Keratinocyte (primary cell): ENCODE measurements at places on chromosomes 1 and 21.

DNA sequence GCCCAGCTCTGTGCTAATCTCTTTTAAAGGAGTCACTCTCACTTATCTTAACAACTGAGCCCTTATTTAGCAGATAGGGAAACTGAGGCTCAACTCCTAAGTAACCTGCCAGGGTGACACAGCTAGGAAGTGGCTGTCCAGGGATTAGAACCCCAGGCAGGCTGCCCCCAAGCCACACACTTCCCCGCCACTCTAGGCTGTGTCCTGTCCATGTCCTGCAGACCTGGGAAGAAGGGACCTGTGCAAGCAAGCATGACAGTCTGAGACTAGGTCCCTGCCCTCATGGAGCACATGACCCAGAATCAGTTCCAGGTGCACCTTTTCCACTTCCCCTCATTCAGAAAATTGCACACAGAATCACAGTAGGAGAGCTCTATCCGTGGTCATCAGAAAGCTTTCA lies 12.2 kb downstream of the KIAA1614 start:
- no peak for DNase-seq

DNA sequence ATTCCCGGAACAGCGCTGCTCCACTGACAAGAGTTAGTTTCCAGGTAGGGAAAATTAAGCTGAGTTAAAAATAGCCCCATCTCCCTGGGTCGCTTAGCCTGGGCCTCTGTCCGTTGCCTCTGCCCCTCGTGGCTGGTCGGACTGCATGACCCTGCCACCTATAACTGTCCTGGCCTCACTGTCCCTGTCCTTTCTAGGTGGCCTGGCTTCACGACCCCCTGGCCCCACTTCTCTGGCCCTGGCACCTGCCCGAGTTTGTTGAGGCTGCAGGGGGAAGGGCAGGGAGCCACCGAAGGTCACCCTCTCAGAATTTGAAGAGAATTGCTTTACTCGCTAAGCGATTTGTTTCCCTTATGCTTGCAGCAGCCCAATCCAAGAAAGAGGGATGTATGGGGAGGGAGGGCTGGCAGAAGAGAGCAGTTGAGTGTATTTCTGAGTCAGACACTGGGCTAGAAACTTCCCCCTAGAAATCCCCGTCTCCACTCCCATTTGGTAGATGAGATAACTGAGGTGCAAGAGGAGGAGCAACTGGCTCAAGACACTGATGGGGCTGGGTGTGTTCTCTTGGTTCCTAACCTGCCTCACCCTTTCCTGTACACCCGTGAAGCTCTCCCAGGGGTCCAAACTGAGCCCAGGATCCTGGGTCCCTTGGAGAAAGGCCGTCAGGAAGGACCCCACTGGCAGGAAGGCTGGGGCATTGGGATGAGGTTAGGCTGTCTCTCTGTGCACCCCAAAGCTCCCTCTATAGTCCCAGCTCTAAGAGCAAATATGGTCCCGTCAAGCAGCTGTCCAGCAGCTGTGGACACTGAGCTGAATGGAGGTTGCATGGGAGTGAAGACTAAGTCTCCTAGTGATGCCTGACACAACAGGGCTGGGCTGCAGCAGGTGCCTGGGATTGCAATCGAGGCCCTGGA lies 2.9 kb upstream of the EDN2 start:
- no peak for DNase-seq

DNA sequence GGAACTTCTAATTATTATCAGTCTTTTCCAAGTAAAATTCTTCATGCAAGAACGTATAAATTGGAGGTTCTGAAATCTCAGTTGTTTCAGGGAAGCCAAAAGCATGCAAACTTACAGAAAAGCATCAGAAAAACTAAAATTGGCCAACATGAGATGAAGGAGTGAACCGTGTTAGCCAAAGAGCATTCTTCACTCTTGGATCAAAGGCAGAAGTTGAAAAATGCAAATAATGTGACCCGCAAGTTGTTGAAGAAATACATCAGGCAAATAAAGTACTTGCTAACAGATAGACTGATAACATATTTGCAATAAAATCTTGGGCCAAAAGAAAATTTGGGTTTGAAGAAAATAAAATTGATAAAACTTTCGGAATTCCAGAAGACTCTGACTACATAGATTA lies 29.6 kb downstream of the DIPK1A start:
- DNase-seq, result no peak

DNA sequence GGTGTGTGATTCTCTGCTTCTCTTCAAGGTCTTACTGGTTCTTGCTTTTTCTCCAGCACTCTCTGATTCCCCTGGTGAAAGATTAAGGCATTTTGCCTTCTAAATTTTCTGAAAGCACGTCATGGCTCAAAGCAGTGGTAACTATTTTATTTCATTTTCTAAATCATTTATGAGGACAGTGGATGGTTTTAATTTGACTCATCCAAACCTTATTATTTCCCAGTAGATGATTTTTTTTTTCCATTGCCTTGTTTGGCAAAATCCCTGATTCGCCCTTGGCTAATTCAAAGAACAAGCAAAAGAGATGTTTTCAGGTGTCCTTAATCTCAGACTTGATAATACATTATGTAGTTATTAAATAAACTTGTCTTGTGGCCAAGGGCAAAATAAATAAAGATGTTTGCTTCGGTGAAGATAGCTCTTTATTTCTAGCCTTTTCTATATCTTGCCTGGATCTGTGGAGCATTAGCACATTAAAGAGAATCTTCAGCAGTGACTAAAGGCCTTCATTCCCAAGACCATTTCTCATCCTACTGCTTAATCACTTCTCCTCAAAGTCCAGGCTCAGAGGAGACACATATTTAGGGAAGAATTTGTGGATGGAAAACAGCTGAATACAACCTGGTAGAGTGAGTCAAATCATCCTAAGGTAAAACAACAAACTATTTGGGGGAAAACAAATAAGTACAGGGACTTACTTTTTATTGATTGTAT lies 359.8 kb downstream of the DUSP10 start:
- DNase-seq, result no peak

DNA sequence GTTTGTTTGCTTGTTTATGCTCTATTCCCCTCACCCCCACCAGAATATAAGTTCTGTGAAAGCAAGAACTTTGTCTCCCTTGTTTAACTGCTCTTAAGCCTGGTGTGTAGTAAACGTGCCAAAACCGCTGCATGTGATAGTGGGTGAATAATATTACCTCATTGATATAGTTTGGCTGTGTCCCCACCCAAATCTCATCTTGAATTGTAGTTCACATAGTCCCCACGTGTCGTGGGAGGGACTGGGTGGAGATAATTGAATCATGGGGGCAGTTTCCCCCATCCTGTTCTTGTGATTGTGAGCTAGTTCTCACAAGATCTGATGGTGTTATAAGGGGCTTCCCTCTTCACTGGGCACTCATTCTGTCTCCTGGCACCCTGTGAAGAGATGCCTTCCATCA lies 7.6 kb downstream of the LRRC8B start:
- DNase-seq, result no peak

GRCh38 chr21:26238646-26239045 lies 68.1 kb upstream of the APP start:
- no peak for DNase-seq

DNA sequence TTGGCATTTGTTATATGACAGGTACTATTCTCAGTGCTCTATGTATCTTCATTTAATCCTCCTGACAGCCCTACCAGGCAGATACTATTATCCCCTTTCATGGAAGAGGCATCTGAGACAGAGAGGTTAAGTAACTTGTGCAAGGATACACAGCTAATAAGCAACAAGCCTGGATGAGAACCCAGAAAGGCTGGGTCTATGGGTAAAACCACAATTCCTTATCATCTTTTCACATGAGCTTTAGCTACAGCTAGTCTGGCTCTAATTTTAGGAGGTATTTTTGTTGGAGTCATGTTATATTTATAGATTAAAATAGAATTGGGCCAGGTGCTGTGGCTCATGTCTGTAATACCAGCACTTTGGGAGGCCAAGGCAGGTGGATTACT lies 27.7 kb downstream of the DNTTIP2 start:
- DNase-seq, result no peak

DNA sequence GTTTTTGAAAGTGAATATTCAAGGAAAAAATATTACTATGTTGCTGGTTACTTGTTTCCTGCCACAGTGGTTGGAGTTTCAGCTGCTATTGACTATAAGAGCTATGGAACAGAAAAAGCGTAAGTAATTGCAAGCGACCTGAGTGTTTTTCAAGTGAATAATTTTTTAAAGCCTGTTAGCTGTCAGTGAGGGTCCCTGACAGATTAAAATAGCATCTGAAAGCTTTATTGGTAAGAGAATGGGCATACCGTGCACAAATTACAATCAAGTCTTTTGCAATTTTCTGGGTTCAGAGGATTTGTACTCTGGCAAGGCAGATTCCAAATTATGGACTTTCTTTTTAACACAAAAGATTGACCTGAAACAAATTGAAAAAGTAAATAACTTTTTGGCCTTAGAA lies 169.7 kb downstream of the ADGRL2 start:
- no peak for DNase-seq

DNA sequence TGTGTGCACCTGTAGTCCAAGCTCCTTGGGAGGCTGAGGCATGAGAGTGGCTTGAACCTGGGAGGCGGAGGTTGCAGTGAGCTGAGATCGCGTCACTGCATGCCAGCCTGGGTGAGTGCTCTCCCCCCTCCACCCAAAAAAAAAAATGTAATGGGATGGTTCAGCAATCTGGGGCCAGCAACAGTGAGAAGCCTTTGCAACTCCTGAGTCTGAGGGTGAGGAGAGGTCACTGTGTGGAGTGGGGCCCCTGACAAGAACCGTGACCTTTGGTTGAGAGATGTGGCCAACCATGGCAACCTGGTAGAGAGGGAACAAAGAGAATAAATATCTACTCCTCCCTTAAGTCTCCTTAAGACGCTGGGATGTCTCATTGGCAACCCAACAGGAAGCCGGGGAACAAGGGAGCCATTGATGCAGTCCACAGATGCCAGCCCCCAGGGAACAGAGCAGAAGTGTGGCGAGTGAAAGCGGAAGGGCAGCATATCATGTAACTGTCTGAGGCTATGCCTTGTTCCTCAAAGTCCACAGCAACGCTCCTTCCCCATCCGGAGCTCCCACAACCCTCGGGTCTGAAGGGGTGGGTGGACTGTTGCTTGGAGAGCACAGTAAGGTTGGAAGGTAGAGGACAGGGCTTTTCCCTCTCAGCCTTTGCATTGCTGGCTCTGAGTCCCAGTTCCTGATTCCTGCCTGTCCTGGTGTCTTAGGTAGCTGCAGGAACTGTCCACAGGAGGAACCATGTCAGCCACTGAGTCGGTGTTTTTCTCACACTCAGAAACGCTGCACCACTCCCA lies 8.3 kb downstream of the TRNP1 start:
- DNase-seq, result no peak

GRCh38 chr1:42758641-42759040 lies 8.2 kb downstream of the P3H1 start:
- DNase-seq, result no peak

- no peak for DNase-seq
Measured at GRCh38 chr1:32186077-32186476, 6.6 kb downstream of the TXLNA start.

DNA sequence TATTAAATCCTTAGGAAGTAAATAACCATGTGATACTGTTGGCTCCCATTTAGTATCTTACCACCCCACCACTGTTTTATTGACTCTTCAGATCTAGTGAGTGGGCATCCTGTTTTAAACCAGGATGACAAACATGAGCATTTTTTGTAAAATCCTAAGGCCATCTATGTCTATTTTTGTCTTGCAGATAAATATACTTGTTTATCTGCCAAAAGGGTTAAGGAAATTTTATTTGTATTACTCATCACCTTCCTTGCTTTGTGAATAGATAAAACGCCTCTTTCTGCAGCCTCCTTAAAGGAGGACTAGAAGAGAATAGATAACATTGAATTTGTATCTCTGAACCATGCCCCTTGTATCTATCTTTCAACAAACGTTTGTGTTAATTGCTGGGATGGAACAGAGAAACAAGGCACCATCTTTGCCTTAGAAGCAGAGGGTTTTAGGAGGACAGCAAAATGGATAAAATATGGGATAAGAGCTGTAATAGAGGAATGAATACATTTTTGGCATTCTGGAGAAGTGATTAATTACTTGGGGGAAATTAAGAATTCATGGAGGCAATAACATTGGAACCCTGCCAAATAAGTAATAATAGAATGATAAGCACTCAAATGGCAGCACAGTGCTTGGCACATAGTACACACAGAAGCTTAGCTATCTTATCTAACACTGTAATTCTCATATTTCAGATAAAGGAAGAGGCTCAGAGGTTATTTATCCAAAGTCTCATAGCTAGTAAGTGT lies 14.7 kb downstream of the YTHDF2 start:
- DNase-seq, result no peak

DNA sequence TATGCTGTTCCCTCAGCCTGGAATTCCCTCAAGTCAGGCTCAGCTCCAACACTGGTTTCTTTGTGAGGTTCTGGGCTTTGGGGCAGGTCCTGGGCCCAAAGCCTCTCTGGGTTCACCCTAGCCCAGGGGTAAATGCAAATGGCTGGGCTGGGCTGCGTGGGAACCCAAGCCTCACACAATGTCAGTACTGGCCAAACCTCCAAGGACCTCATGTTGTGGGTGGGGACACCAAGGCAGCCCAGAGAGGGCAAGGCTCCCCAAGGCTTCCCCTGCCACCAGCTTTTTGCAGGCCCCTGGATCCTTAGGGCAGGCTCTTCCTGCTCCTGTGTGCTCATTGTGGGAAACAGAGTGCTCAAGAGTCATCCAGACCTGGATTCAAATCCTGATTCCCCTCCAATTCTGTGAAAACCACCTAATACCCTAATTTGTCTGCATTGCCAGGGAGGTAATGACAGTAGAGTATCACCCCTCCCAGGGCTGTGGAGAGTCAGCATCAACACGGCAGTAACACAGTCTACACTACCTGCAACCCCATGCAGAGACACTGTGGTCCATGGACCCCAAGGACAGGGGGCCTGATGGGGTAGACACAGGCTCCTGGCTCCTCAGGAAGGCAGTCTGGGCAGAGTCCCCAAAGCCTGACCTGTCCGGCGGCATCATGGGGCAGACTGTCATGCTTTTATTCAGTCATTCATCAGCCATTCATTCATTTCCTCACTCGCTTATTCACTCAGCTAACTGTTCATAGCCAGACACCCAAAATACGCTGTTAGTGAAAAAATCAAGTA lies 85.7 kb downstream of the DMRTB1 start:
- no peak for DNase-seq

DNA sequence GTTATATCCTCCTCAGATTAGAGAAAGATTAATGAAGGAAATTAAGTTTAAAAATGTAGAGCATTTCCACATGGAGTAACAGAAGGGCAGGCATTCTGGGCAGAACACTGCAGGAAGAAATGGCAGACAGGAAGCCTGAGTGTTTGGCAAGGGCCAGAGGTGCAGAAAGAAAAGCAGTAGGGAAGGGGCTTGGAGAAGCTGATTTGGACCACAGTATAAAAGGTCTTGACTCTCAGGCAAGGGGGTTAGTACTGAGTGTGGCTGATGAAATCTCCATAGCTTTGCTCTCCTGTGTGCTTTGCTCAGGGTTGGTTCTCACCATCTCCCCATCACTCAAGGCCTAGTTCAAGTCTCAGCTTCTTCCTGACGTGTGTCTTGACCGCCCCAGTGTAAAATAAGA lies 80.2 kb downstream of the SLC45A1 start:
- DNase-seq, result no peak
